Esophagus muscularis mucosa (tissue), 4 donors: ENCODE measurements at places on chromosomes 6 and 20.

DNA sequence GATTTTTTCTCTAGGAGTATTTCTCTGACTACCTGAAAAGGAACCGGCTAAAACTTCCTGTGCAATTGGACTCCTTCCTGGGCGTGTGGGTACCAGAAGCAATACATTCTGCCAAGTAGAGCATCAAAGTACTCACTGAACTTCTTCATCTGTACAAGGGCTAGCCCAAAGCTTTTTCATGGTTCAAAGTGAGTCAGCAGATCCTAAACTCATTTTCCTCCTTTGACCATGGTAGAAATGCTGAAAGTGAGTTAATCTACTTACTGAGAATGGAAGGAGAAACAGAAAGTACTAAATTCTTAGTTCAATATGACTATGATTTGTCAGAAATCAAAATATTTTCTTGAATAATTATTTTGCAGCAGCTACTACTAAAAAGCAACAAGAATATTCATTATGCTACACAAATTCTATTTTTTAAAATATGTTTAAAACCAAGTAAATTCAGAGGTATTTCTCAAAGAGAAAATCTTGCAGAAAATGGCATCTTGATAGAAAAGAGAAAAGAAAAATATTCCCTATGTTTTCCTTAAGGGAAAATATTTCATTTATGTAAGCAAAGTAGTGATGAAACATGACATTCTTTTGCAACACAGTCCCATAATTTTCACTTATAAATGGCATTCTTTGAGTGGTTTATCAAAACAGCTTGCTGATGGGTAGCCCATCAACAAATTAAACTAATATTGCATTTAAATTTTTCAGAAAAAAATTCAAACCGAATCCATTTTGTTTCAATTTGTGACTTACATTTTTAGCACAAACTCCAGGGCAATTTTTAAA, 3.7 kb upstream of the BEND6 start:
- DNase-seq = no peak

- DNase-seq = no peak
These were observed 25.7 kb upstream of the DACT2 start for GRCh38 chr6:168345266-168345665.

DNA sequence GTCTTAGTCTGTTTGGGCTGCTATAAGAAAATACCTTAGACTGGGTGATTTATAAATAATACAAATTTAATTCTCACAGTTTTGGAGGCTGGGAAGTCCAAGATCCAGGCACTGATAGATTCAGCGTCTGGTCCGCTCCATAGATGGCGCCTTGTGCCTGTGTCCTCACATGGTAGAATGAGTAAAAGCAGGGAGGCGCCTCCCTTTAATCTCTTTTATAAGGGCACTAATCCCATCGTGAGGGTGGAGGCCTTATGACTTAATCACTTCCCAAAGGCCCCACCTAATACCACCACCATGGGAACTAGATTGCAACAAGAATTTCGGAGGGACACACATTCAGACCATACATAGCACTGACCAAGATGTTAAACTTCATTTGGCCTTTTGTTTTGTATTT, 91.2 kb upstream of the TMEM181 start:
- no peak for DNase-seq

DNA sequence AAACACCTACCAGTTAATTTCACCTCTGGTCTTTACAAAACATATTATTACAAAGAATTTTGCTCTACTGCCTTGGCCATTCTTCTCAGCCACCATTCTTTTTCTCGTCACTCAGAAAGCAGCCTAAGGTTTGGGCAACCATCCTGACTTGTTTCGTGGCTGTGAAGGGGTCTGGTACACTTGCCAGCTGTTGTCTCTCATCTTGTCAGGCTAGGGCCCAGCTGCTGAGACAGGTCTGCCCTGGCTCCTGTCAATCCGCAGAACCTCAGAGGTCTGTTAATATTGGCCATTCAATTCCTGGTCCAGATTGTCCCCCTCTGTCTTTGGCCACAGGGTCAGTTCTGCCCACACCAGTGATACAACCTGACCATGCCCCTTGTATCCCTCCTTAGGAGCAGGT, 197.7 kb downstream of the UBE3D start:
- DNase-seq = no peak

DNA sequence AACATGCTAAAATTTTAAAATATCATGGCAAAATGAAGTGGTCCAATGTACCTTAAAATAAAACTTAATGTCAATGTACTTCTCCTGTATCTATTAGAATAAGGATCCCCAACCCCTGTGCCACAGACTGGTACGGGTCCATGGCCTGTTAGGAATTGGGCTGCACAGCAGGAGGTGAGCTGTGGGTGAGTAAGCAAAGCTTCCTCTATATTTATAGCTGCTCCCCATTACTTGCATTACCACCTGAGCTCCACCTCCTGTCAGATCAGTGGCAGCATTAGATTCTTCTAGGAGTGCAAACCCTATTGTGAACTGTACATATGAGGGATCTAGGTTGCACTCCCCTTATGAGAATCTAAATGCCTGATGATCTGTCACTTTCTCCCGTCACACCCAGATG, 86.0 kb downstream of the SLC16A10 start:
- no peak for DNase-seq

- no peak for DNase-seq
These were observed 72.4 kb upstream of the SUPT3H start for GRCh38 chr6:45450132-45450531.

DNA sequence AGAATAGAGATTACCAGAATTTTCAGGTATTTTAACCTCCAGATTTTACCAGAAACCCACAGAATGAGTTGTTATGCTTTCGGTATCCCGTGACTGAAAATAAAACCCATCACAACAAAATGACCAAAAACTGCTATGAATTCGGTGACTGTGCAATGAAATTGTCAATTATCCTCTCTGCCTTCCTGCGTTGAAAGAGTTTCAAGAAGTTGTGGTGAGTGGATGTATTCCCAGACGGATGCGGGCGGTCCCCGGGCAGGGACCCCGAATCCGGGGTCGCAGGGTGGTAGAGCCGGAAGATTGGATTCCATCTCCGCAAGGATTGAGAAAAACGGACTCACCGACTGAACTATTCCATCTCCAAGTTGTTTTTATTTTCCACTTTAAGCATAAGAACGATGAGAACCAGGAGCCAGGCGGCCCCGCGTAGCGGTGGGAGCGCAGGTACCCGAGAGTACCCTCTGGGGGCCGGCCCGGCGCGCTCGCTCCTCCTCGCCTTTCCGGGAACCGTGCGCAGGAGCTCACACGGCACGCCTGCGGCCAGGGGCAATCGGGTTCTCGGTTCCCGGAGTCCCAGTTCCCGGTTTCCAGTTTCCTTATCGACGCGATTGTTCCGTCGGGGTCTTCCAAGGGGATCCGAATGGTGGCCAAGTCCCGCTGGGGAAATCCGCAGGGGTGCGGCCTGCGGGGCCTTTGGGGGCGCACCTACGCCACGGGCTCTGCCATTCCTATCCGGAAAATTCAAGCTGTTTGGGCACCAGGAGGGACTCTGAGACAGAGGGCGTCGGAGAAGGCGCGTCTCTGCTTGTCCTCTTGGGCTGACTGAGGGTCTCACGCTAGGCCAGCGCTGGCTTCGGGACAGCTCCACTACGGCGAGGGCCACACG, 104.9 kb upstream of the PRDM1 start:
- no peak for DNase-seq

GRCh38 chr20:43988867-43989266, 74.2 kb downstream of the TOX2 start:
- DNase-seq = no peak

GRCh38 chr6:119832411-119832810, 482.9 kb upstream of the MAN1A1 start:
- DNase-seq = no peak

DNA sequence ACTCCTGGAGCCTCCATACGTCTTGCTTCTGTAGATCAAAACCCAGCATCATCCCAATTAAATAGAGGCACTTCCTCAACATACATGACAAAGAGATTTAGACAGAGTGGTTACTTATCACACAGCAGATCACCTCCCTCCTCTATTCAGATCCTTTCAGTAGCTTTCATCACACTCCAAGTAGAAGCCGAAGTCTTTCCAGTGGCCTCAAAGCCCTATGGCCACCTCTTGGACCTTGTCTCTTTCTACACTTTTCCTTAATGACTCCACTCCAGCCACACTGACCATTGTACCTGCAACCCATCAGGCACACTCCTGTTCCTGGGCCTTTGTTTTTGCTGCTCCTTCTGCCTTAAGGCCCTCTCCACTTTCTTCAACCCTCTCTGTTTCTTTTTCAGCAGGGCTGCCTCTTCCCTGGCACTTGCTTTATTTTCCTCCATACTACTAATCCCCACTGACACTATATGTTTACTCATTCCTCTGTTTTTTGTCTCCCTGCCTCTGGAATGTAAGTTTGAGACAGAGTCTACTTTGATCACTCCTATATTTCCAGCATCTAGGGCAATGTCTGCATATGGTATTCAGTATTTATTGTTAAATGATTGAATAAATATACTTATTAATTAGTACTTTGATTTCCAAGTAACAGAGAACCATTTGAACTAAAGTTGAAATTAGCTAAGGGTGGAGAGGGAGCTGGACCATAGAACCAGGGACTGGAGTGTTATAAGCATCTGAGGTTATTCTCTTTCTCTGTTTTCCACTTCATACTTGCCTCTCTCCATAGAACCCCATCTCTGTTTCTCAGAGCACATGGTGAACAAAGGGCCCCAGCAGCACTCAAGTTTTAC, 43.4 kb upstream of the TRAM2 start:
- DNase-seq = no peak

DNA sequence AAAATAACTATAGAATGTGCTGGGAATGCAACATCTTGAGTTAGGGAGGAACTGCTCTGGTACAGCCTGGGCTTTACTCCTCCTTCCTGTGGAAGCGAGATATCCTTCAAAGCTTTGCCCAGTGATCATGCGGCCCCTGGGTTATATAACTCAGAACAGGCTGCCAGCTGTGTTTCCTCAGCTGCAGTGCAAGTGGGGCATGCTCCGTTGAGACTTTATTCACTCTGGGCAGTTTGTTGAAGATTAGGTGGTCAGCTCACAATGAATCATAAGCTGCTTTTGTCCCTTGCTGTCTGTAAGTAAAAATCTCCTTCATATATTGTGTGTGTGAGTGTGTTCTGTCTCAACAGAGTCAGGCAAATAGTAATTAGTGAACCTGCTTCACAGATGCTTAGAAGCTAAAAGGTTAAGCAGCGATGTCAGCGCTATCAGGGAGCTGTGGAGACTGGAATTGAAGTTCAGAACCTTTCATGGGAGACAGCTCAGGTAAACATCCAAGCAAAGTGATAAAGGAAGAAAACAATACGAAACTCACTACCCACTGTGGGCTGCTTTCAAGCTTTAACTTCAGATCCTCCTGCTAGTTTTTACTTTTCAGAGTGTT, 688.4 kb downstream of the HTR1B start:
- DNase-seq = no peak

- DNase-seq = no peak
These were observed 16.9 kb upstream of the SRSF3 start for GRCh38 chr6:36577301-36577700.

DNA sequence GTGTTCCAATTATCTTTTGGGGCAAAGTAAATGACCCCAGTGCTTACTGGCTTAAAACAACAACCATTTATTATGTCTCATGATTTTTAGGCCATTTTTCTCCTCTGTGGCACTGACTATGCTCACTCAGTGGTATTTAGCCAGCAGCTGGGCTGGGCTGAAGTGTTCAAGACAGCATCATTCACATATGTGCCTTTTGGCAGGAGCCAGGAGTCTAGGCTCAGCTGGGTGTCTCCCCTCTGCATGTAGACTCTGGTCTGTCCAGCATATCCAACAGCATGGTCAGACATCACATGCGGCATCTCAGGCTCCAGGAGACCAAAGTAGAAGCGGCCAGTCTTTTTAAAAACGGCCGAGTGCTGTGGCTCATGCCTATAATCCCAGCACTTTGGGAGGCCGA, 120.3 kb upstream of the TOP1 start:
- no peak for DNase-seq

- DNase-seq = no peak
These were observed 35.8 kb downstream of the TBX18 start for GRCh38 chr6:84728602-84729001.

GRCh38 chr6:63795006-63795405, 159.4 kb downstream of the PHF3 start:
- DNase-seq = no peak

GRCh38 chr6:57313711-57314471, 3.5 kb upstream of the PRIM2 start:
- no peak for DNase-seq

DNA sequence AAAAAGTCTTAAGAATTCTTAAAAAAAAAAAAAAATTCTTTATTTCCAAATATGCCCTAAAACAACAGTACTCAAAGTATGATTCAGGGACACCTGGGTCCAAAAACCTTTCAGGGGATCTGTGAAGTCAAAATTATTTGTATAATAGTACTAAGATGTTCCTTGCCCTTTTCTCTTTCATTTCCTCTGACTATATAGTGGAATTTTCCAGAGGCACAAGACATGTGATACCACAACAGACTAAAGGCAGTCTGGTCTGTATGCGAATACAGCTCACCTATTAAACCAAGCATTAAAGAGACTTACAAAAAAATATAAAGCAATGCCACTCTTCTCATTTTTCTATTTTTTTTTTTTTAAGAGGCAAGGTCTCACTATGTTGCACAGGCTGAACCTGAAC, 15.4 kb downstream of the NOL7 start:
- no peak for DNase-seq

DNA sequence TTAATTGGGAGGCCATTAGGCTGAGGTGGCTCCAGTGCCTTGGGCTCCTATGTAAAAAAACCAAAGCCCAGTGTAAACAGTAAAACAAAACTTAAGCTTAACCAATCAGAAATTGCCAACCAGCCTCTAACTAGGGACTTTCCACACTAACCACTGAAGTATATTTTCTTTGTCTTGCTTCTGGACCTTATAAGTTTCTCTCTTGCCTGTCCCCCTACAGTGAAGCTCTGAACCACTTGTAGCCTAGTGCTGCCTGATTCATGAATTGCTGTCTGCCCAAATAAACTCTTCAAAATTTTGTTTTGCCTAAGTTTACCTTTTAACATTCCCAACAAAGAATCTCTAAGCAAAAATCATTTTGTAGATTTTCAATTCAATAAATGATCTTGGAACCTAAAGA, 28.2 kb downstream of the POPDC3 start:
- no peak for DNase-seq

DNA sequence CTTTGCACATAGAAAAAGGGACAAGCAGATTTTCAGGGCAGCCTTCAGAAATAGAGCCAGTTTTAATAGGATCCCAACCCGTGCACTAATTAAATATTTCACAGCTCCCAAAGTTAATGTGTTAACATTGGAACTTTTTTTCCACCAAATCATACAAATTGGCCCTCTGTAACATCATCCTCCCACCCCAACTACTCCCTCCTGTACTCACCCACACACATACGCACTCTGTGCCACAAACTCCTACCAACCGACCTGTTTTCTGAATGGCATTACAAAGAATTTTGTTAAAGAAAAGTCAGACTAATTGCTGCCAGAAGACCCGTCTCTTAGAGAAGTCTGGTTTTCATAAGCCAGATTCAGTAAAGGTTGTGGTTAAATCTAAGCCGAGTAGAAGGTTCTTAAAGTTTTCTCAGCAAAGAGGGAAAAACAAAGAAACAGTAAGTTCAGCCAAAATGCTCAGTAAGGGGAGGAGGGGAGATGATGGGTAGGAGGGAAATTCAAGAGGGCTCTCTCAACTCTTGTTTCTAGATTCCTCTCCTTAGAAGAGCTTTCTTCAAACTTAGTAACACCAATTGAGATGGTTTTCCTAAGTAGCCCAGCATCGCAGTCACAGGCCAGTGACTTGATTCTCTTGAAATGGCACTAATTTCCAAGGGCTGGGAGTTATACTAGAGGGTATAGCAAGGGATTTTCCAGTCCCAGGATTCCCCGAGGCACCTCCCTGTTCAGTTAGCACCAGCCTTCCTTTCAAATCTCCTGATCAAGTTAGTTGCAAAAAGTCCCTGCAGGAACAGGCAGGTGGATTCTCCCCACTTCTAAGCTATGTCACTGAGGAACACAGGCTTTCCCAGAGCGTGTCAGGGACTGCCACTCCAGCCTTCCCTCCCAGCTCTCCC, 27.9 kb downstream of the TFAP2A start:
- no peak for DNase-seq
